Left ventricle myocardium inferior (tissue), 1 donor: ENCODE measurements at places on chromosomes 7 and 10. TPM values are rescaled to one million over a fixed set of nuclear protein-coding genes. Genes with fewer than 3 reads are reported as not detected.

NSUN5 gene
- total RNA-seq: 15.9 TPM

DNA sequence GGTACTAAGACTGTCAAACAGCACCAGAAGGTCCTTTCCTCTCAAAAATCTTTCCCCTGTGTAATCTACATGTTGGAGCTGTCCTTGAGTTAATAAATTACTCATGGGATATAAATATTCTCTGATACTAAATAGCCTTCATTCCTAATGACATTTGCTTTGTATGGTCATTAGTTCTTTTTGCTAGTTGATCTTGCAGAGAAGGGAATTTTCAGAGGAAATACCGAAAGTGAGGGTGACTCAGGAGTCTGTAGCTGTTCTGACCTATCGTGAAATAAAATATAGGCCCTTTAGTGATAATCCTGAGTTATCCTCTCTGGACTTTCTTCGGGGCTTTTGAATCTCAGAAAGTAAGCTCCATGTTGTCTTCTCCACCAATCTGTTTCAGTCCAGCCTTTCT is 19.4 kb upstream of the CLDN12 start:
- no peak for DNase-seq
- H3K27ac ChIP-seq: no peak overlapping the region
- H3K4me1 ChIP-seq: no peaks in the 10 kb centered on the region
- peaks cover 74% of the 10 kb centered on the region for H3K36me3 ChIP-seq

DNA sequence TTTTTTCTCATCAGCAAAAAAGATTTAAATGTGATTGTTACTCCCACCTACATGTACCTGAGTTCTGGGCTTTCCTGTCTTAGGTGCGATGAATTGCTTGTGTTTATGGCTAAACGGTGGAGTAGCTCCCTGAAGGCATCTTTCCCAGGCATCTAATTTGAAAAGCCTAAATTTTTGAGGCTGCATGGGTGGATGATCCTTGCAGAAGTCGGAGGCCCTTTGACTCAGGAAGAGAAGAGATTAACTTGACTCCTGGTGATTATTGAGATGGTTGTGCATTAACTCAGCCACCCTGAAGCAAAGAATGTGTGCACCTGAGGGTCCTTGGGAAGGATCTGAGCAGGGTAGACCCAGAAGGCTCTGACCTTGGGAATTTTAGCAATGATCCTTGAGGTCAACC is 155.6 kb upstream of the SEMA3C start:
- no peak for DNase-seq
- no peaks in the 10 kb centered on the region for H3K36me3 ChIP-seq

DNA sequence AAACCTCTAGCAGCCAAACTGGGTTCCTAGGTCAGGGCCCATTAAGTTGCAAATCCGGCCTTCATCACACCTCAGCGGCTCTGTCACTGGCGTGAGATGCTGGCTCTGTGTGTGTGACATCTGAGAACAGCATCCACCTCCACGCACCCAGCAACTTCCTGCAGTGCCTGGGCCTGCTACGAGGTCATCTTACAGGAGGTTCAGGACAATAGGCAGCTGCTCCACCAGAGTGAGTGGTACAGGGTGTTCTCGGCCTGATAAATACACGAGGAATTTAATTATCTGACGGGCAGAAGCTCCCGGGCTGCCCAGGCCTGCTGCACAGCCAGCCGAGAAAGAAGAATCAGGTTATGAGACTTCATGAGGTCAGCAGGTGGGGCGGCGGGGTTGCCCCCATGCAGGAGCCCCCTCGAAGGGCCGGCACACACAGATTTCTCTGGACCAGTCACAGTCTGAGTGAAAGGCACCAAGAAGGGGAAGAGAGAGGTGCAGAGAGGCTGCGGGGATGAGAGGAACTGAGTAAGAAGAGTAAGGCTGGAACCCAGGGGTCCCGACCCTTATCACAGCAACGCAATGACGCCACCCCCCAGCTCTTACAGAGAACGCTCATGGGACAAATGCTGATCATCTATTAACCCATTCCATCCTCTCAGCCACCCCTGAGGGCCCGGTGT is 49.3 kb downstream of the CALML3 start:
- no peak overlapping the region for H3K27ac ChIP-seq
- no peaks in the 10 kb centered on the region for H3K4me1 ChIP-seq
- no peak overlapping the region for H3K4me3 ChIP-seq
- peak; percentile 10 for DNase-seq

GRCh38 chr10:12357525-12358151 is 8.3 kb downstream of the CAMK1D start:
- no peak for DNase-seq
- no peak overlapping the region for H3K4me3 ChIP-seq
- H3K27ac ChIP-seq: no peak overlapping the region
- H3K27me3 ChIP-seq: no peaks in the 10 kb centered on the region
- peaks cover 13% of the 10 kb centered on the region for H3K4me1 ChIP-seq

GRCh38 chr10:132137111-132138072 is 49.4 kb upstream of the DPYSL4 start:
- peaks cover 3% of the 10 kb centered on the region for H3K4me1 ChIP-seq
- no peaks in the 10 kb centered on the region for H3K36me3 ChIP-seq
- peak; percentile 5 for DNase-seq
- no peak overlapping the region for H3K4me3 ChIP-seq
- no peak overlapping the region for H3K27ac ChIP-seq

- peaks cover 89% of the 10 kb centered on the region for H3K4me1 ChIP-seq
- H3K36me3 ChIP-seq: no peaks in the 10 kb centered on the region
- peak overlapping the region; percentile 76 for H3K4me3 ChIP-seq
- peaks cover 52% of the 10 kb centered on the region for H3K27me3 ChIP-seq
- peak overlapping the region; percentile 93 for H3K27ac ChIP-seq
These were observed 3.6 kb downstream of the VWC2 start for GRCh38 chr7:49776994-49777393.

DNA sequence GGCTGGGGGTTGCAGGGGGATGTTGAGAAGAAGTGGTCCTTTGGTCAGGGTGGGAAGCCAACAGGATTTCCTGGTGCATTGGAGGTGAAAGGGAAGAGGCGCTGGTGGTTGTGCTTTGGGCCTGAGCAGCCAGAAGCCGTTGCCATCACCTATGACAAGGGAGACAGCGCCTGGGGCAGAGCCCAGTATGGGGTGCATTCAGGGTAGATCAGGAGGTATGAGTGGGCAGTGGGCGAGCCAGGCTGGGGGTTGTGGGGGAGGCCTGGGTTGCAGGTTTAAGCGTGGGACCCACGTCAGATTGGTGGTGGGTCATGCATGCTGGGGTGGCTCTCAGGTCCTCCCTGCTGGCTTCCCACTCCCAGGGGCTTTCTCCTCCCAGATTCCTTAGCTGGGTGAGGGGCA is 6.3 kb upstream of the PILRB start:
- peaks cover 96% of the 10 kb centered on the region for H3K36me3 ChIP-seq
- DNase-seq: no peak
- H3K27me3 ChIP-seq: no peaks in the 10 kb centered on the region
